Small intestine (tissue), 16 donors: ENCODE measurements at places on chromosomes 12 and 14.

GRCh38 chr14:20980906-20981305, 8.9 kb upstream of the METTL17 start:
- DNase-seq: no peak
- no peaks in the 10 kb centered on the region for H3K4me1 ChIP-seq
- H3K36me3 ChIP-seq: no peaks in the 10 kb centered on the region
- H3K27me3 ChIP-seq: no peaks in the 10 kb centered on the region

DNA sequence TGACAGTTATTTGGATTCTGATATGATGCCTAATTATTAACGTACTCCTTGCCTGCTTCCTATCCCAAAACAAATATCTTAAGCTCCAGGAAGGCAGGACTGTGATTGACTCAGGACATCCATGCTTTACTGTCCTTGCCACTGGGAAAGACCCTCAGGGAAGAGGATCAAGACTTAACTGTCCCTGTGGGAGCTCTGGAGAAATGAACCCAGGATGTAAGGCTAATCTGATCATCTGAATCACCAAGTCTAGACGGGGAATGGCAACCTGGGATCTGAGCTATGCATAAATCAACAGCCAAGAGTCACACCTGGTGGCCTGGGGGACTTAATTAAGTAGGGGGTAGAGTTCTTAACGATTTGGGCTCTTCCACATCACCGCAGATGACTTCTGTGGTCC, 153.2 kb upstream of the BCL2L14 start:
- DNase-seq: no peak
- no peaks in the 10 kb centered on the region for H3K4me1 ChIP-seq
- H3K27ac ChIP-seq: no peak overlapping the region
- peaks cover 2% of the 10 kb centered on the region for H3K27me3 ChIP-seq
- no peak overlapping the region for H3K4me3 ChIP-seq

DNA sequence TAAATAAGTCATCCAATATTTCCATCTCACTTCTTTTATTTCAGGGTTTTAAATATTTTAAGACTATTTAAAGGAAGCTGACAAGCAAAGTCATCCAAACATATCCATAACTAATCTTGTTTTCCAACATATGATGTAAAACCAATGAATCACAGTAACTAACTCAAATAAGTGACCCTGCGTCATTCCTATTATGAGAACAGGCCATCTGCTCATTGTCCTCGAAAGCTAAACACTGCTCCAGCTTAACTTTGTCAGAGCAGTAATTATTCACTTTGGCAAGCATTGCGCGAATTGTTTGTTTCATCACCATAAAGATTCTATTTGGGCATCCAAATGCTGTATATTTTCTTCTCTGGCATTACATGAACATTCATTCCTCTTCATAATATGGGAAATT, 99.1 kb downstream of the CAPZA3 start:
- no peak for DNase-seq
- no peaks in the 10 kb centered on the region for H3K27me3 ChIP-seq
- H3K4me3 ChIP-seq: no peak overlapping the region
- no peak overlapping the region for H3K27ac ChIP-seq
- no peaks in the 10 kb centered on the region for H3K4me1 ChIP-seq
- no peaks in the 10 kb centered on the region for H3K36me3 ChIP-seq

- H3K36me3 ChIP-seq: no peaks in the 10 kb centered on the region
- H3K27ac ChIP-seq: no peak overlapping the region
- no peak overlapping the region for H3K4me3 ChIP-seq
- H3K4me1 ChIP-seq: no peaks in the 10 kb centered on the region
- DNase-seq: no peak
These were observed 235.0 kb upstream of the PDZRN4 start for GRCh38 chr12:40953076-40953475.
